C1 segment of cervical spinal cord (tissue), 14 donors: ENCODE measurements at places on chromosomes 5 and 9.

DNA sequence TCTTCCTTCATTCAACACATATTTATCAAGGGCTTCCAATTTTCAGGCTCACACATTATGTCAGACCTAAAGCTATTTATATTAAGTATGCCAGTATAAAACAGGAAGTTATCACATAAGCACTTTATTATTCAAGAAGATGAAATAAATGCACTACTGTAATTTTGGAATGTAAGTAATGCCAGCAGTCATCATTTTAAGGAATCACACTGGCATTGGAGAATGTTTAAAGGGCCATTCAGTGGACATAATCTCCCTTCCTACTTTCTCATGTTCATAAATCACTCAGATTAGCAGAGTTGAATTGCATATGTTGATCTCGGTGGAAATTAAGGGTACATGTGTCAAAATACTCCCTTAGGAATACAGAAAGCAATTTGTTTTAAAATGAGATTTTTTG lies 164.4 kb downstream of the GIN1 start:
- DNase-seq, result no peak

- DNase-seq, result no peak
These were observed 132.8 kb downstream of the CD180 start for GRCh38 chr5:67063791-67064190.

DNA sequence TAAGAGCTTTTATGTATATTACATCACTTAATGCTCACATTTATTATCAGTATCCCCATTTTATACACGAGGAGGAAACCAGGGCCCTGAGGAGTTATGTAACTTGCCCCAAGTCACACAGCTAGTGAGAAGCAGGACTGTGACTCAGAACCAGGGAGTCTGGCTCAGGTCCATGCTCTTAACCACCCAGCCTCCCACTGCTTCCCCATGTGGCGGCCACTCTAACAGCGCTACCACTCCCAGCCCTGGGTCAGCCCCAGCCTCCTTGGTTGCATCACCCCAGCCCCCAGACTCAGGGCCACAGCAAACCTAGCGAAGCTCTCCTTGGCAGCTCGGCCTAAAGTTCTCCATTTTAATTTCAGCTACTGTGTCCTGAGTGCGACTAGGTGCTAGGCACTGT lies 159.1 kb downstream of the PAX5 start:
- DNase-seq, result no peak

GRCh38 chr5:1826235-1826980 lies 25.2 kb downstream of the NDUFS6 start:
- DNase-seq, result no peak

DNA sequence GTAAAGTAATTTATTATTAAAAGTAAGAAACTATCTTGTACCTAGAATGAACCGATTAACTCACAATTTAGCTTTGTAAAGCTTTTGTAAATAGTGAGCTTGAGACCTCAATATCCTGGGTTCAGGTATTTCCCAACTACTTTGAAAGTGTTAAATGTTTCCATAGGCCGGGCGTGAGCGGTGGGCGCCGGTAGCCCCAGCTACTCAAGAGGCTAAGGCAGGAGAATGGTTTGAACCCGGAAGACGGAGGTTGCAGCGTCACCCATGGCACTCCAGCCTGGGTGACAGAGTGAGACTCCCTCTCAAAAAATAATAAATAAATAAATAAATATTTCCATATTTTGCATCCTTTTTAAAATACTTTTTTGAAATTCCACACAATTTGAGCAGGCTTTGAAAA lies 1.5 kb upstream of the ANKH start:
- DNase-seq, result no peak

DNA sequence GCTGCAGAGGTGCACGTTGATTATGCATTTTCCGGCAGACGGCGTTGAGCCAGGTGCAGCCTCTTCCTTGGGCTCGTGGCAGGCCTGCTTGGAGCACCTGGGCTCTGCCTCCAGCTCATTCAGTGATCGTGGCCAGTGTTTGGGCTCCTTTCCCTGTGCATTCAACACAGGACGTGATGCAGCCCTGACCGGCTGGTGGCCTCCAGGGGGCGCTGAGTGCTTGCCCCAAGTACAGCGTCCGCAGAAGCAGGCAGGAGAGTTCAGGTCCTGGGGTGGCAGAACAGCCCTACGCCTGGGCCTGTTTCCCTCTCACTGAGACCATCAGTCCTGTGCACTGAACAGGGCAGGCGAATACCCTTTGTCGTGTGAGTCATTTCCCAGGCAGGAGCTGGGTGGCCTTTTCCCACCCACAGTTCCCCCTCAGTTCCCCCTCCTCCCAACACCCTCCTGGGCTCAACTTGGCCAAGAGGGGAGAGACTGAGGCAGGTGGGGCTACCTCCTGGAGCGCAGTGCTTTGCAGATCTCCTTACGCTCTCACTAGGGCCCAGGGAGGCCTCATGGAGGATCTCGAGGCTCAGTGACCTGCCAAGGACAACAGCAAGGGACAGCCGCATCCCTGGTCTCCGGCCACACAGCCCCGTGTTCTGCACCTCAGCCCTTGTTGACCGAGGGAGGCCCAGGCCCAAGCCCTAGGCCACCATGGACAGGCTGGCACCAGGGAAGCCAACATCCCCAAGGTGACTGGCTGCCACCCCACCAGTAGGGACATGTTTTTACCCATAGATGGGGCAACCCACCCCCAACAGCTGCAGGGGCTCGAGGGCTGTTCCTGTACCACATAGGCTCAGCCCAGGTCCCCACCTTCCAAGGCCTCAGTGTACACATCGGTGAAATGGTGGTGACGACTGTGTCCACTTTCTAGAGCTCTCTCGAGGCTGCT lies 52.9 kb downstream of the LRSAM1 start:
- peak; percentile 57 for DNase-seq

- no peak for DNase-seq
These were observed 46.5 kb downstream of the EBF1 start for GRCh38 chr5:159053216-159053615.

GRCh38 chr9:20760246-20760891 lies 76.3 kb downstream of the FOCAD start:
- DNase-seq, result no peak

DNA sequence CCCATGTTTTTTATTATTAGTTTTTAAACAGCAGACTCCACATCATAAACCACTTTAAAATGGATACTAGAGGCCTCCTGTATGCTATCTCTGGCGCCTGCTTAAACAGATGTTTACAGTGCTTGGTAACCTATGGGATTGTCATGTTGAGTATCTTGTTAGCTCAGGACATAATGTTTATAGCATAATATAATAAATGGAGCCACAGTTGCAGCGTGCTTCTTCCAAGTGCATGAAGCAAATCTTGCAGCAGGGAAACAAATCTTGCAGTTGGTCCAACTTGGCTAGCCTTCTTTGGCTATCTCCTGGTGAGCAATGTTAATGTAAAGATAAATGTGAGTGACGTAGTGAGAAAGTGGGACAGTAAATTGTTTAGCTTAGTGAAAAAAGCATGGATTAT lies 2.8 kb downstream of the GHR start:
- no peak for DNase-seq

DNA sequence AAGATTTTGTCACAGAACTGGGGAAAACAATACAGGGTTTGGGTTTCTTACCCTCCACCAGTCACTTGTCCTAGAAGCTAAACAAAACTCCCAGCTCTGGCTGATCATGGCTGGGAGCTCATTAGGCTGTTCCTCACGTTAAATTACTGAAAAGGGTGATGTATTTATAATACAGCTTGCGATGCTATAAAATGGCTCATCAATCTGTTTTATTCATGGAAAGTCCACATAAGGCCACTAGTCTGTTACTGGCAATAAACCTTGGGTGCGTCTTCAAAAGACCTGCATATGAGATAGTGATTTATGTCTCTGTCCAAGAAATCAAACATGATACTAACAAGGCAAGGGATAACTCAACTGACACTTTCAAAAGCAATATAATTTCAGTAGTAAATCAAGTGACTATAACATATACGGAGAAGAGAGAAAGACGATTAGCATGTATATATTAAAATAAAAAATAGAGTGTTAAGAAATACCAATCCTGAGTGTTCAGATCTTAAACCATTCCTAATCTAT lies 219.0 kb downstream of the BNC2 start:
- DNase-seq, result no peak

DNA sequence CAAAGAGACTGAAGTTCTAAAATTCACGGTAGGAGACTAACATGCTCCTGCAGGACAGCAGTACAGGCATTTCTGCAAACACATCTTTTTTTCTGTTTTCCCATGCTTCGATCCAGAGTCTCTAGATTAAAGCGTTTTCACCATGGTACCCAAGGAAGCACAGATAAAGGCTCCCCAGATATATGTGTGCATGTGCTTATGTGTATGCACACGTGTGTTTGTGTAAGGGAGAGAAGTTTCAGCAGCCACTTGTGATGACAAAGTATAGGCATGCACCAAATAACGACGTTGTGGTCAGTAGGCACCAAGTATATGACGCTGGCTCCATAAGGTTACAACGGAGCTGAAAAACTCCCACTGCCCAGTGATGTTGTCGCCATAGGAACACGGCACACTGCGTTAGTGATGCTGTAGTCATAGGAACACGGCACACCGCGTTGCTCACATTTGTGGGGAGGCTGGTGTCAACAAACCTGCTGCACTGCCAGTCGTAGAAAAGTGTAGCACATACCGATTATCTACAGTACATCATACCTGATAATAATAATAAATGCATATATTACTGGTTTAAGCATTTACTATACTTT lies 21.7 kb downstream of the MED10 start:
- no peak for DNase-seq

- no peak for DNase-seq
These were observed 29.6 kb downstream of the PSAT1 start for GRCh38 chr9:78326564-78326963.

DNA sequence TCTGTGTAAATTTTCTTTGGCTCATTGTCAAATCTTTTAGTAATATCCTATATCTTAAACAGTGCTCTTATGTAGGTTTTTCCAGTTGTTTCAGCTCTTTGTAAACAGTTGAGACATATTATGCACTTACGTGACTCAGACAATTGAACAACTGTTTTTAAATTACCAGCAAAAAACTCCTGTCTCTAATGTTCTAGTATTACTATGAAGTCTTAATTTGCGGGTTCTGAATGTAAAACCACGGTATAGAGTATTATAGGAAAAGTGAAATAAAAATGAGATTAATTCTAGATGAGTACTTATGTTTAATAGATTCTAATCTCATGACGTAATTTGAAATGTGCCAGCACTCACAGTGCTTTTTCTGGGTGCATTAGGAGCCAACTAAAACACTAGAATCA lies 136.0 kb downstream of the GDNF start:
- no peak for DNase-seq

GRCh38 chr9:76591256-76591950 lies 132.4 kb downstream of the GCNT1 start:
- no peak for DNase-seq

DNA sequence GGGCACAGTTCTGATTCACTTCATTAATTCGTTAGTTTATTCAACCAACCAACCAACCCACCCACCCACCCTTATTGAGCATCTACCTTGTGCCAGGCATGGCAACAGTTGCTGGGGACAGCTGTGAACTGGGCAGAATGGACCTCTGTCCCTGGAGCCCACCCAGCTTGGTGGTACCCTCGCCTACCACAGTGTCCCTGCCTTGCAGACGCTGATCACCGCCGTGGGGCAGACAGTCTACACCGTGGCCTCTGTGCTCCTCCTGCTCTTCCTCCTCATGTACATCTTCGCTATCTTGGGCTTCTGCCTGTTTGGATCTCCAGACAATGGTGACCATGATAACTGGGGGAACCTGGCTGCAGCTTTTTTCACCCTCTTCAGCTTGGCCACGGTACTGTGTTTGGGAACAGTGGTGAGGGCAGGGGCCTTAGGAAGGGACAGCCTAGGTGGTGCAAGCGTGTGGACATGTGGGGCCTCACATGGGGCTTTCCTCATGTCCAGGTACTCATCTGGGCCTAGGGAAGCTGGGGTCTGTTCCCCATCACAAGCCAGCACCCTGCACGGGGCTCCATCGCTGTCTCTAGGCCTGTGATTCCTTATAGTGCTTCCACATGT lies 26.2 kb downstream of the PITX1 start:
- no peak for DNase-seq

DNA sequence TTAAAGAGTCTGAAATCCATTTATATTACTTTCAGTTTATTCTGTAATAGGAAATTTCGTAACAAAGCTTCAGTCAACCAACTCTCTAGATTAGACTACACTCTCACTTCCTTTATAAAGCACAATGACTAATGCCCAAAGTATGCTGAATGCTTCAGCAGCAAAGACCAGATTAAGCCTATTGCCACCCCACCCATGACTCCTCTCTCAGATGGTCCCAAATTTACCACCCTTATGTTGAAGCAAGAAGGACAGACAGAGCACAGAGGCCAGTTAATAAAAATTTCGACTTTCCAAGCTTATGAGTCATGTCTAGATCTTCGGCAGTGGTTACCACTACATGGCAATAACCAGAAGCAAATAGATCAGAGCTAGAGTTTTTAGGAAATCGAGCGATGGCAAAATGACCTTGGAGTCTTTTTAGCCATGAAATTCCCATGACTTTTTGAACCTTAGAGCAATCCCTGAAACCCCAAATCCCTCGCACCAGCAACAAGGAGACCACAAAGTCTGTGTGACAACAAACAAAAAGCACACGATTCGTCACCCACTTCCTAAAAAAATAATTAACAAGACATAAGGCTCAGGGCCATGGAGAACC lies 287.8 kb upstream of the RASA1 start:
- DNase-seq, result no peak

- no peak for DNase-seq
These were observed 7.5 kb downstream of the ADAMTS13 start for GRCh38 chr9:133429641-133430161.

GRCh38 chr5:33828626-33829308 lies 63.0 kb downstream of the ADAMTS12 start:
- no peak for DNase-seq

DNA sequence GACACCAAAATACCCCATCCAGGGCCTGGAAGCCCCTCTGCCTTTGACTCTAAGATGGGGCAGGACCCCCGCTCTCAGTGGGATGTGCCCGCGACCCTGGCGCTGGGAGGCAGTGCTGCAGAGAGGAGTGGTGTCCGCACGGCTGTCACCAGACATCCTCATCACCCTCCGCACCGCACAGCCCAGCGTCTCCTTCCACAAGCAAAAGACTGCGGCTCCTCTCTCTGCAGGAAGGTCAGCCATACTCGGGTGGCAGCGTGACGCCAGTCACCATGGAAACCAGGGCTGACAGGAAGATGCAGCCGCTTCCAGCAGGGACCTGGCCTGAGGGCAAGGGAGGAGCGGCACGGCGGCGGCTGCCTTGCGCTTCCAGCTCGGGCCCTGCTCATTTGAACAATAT lies 17.1 kb upstream of the SLC6A3 start:
- no peak for DNase-seq

GRCh38 chr5:149724130-149724840 lies 5.8 kb upstream of the PPARGC1B start:
- no peak for DNase-seq

DNA sequence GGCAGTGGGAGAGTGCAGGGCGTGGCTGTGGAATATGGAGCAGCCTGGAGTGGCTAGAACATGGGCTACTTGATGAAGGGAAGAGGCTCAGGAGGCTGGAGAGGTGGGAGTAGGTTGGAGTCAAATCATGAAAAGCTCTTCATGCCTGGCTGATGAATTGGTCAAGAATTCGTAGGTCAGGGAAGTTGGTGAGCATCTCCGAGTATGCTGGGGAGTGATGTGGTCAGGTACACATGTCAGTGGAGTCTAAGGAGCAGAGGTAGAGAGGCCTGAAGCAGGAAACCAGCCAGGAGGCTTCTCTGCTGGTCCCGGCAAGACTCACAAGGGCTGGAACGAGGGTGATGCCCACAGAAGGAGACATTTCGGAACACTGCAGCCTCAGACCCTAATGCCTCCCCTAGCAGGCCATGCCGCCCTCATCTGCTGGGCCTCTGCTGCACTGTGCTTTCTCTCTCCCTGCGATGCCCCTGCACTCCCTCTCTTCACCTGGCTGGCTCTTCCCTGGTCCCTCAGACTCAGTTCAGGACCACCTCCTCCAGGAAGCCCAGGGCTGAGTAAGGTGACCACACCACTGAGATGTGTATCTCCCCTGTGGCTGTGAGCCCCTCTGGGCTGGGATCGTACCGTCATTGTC lies 33.6 kb downstream of the TMOD1 start:
- DNase-seq, result no peak
